NCI-H1092 treated with DMSO at 0.1 percent for 48 hours (cell line): ENCODE measurements at places on chromosomes 4 and X.

GRCh38 chr4:35884714-35885480, 359.4 kb downstream of the ARAP2 start:
- DNase-seq = no peak

DNA sequence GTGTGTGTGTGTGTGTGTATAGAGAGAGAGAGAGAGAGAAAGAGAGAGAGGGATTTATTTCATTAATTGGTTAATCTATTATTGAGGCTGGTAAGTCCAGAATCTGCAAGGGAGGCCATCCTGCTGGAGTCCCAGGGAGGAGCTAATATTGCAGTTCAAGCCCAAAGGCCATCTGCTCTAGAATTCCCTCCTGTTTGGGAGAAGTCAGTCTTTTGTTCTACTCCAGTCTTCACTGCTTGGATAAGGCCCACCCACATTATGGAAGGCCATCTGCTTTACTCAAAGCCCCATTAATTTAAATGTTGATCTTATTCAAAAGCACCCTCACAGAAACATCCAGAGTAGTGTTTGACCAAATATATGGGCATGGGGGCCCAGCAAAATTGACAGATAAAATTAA, 317.5 kb upstream of the RASGEF1B start:
- DNase-seq = no peak

DNA sequence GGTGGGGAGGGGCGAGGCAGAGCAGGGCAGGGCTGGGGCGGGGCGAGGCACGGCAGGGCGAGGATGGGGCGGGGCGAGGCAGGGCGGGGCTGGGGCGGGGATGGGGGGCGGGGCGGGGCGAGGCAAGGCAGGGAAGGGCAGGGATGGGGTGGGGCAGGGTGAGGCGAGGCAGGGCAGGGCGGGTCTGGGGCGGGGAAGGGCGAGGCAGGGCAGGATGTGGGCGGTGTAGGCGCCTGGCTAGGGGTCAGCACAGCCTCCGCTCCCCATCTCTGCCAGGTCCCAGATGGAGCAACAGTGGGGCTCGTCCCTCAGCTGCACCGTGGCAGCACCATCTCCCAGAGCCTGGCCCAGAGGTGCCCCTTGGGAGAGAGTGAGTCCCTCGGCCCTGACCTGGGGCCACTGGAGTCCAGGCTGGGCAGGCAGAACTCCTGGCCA, 4.2 kb upstream of the SRPK3 start:
- DNase-seq = no peak

GRCh38 chr4:56250776-56251175, 136.5 kb downstream of the AASDH start:
- DNase-seq = no peak

DNA sequence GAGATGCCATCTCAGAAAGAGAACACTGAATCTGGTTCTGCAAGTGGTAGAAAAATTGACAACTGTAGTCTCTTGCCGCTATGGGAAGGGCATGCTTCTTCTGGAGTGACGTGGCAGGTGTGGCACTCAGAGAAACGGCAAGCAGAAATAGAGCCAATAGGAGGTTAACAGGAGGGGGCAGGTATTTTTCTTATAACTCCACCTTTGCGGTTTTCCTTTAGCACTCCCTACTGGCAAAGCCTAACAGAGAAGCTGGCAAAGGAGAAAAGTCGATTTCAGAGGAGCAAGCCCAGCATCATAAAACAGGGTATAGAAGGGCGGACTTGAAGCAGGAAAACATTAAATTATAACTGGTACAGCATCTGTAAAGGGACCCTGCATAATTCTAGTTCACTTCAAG, 1382.2 kb downstream of the PCDH18 start:
- DNase-seq = no peak

- DNase-seq = peak; percentile 24
These were observed 6.2 kb downstream of the TXK start for GRCh38 chr4:48127682-48128404.

GRCh38 chr4:7773401-7774180, 166.1 kb downstream of the AFAP1 start:
- no peak for DNase-seq

- DNase-seq = no peak
These were observed 133.2 kb downstream of the TMEM164 start for GRCh38 chrX:110136136-110136535.

DNA sequence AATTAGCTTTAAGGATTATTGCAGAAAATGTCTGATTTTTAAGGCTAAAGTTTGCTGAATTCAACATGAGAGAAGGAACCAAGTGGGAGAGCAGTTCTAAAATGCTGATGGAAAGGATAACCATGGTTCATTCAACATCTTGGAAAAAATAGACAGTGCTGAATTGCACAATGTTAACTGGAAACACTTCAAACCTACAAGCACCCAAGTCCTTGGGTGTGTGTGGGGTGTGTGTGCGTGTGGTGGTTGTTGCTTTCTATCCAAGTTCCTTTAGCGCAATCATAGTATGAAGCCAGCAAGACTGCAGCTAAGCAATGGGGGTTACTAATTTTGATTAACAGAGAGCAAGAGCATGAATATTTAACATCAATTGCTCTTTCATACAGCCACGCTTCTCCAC, 29.3 kb upstream of the SCOC start:
- no peak for DNase-seq

GRCh38 chrX:33128048-33128805, 83.1 kb downstream of the DMD start:
- no peak for DNase-seq

- DNase-seq = peak; percentile 19
These were observed 47.2 kb upstream of the TMEM33 start for GRCh38 chr4:41887821-41888686.

GRCh38 chr4:88752754-88753153, 55.1 kb upstream of the NAP1L5 start:
- DNase-seq = peak; percentile 11

DNA sequence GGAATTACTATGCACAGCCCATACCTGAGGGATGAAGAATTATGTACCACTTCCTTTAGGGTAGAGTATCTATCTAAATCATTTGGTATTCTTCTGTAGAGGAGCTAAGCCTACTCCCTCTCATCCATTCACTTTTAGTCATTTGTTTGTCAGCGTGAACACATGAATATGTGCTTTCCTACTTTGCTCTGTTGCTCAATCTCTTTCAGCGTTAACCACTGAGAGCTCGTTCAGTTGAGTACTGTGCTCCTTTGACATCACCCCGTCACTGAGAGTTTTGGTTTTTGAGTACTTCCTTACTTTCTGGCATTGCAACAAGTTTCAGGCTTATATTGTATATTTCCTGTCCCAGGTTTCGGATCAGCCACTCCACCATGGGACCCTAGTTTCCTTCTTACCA, 700.6 kb downstream of the NLGN4X start:
- DNase-seq = no peak

- DNase-seq = peak; percentile 60
These were observed 27.7 kb downstream of the CDKN2AIP start for GRCh38 chr4:183471946-183472708.

DNA sequence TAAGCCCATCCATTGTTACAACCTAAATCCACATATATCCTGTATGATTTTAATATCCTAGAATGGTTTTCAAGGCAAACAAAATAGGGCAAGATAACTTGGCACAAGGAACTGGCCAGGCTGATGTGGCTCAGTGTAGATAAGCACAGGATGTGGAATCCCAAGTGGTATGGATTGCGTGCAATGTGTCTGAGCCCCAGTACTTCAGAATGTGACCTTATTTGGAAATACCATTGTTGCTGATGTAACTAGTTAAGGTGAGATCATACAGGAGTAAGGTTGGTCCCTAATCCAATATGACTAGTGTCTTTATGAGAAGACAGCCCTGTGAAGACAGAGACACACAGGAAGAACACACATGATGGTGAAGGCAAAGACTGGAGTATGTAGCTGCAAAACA, 72.4 kb downstream of the IL21 start:
- no peak for DNase-seq

DNA sequence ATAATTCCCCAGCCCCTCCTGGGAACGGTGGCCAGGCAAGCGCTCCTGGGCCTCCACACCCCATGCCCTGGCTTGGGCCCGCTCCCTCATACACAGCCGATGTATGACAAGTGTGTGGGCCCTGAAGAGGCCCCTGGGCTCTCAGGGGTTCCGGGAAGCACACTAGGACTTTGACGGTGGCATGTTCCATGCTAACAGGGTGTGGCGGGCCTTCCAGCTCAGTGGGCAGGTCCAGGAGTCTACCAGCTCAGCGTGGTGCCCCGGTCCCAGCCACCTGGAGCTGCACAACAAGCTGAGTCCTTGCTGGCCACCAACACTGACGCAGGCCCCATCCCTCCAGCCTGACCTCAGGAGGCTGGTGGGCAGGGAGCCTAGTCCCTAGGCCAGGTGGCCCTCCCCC, 24.4 kb upstream of the HMX1 start:
- no peak for DNase-seq

GRCh38 chr4:109214622-109215301, 87.7 kb downstream of the COL25A1 start:
- DNase-seq = no peak

- peak; percentile 49 for DNase-seq
These were observed 6.7 kb upstream of the PPID start for GRCh38 chr4:158729716-158730559.

GRCh38 chrX:109840585-109840984, 107.5 kb upstream of the ACSL4 start:
- no peak for DNase-seq

- no peak for DNase-seq
These were observed 1056.0 kb downstream of the STIM2 start for GRCh38 chr4:27916452-27917184.

GRCh38 chr4:125370478-125370877, 55.7 kb downstream of the FAT4 start:
- no peak for DNase-seq

- DNase-seq = peak; percentile 54
These were observed 779 bp upstream of the DDX60L start for GRCh38 chr4:168480931-168481611.
